ENCODE measurements at places on chromosomes 7 and 10.

- no peak for DNase-seq
These were observed 8.6 kb upstream of the LRRN3 start for GRCh38 chr7:111082351-111082750.

- no peak for DNase-seq
These were observed 58.4 kb upstream of the PCGF5 start for GRCh38 chr10:91162050-91162494.

GRCh38 chr10:1228467-1228975 is 172.3 kb downstream of the WDR37 start:
- DNase-seq, result no peak

DNA sequence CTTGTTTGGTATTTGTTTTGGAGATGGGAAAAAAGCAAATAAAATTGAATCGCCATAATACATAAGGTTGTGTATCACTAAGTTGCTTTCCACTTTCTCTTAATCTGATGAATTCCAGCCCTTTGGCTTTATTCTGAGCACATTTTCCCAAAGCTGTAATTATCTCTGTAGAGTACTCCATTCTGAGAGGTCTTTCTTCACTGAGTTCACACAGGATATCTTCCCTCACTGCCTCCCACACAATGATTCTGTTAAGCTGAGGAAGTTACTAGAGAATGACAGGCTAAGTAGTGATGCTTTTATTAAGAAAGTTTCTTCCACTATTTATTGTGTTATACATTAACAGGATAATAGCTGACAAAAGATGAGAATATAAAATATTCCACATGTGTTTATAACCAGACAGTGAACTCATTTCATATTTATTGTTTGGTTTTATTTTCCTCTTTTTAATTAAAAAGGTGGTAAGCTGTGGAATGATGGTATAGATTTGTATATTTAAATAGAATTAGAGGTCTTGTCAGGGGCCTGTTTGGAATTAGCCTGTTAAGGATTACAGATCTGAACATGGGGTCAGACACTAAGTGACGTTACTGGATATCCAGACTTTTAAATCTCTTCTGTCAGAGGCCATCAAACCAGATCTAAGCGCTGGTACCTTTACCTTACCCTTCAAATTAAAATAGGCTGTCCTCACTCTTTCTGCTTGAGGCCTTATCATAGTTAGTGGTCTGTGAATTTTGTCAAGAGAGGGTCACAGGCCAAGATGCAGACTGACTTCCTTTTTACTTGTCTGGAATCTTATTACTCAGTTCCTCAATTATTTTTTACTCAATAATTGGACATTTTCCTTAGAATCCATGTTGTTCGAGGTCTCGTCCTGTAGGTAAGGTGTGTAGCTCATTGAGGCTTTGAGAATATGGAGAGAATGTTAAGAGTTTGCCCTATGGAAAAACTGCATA is 8.4 kb downstream of the PLXDC2 start:
- no peak for DNase-seq

- DNase-seq, result no peak
These were observed 298.7 kb upstream of the LRRTM3 start for GRCh38 chr10:66627156-66627555.

GRCh38 chr7:139674752-139675126 is 103.1 kb downstream of the HIPK2 start:
- DNase-seq, result no peak

- DNase-seq, result no peak
These were observed 249.2 kb downstream of the DYNC1I1 start for GRCh38 chr7:96021568-96021967.

- DNase-seq, result no peak
These were observed 209.7 kb downstream of the OTUD1 start for GRCh38 chr10:23648618-23649017.

- DNase-seq, result no peak
These were observed 7.4 kb upstream of the ZNF33A start for GRCh38 chr10:38003026-38003425.

DNA sequence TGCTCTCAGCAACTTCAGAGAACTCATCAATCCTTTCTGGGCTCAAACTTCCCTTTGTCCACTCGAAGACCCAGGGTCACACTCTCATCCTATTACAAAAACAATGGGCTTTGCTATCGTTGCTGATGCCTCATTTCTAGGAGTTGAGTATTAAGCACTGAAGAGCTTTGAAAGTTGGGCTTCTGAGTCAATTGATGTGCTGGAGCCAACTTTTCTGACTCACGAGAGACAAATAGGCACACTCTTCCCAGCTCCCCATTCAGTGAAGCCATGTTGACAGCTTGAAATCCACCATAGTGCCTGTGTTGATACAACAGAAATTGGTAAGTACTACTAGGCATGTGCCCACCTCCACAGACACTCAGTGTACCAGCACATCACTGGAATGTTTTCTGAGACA is 97.5 kb upstream of the PRSS58 start:
- no peak for DNase-seq

GRCh38 chr10:94938383-94938782 is at the start of gene CYP2C9:
TSS of gene CYP2C9 (plus strand) at chr10:94938658. CDS start at chr10:94938683, 25 bp downstream.
- no peak for DNase-seq

GRCh38 chr7:80346704-80347103 is 165.2 kb downstream of the GNAT3 start:
- DNase-seq, result no peak

GRCh38 chr10:69088801-69089501 is 1.0 kb downstream of the SRGN start:
- DNase-seq, result no peak

GRCh38 chr10:73167458-73167782 is 388 bp downstream of the ECD start:
- no peak for DNase-seq

DNA sequence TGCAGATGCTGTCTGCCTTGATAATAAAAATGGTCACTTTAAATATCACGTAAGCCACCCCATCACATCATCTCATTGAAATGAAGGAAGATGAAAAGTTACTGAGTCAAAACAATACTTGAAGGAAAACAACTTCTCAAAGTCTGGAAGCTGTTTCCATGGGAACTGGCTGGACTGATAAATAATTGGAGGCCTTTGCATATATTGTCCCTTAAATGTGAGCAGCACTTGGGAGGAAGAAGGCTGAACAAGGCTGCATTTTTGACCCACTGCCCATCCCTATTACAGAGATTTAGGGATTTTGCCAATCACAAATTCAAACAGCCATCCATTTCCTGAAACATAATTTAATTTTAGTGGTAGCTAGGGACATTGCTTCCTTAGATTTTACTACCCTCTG is 18.2 kb upstream of the MAGI2 start:
- DNase-seq, result no peak

DNA sequence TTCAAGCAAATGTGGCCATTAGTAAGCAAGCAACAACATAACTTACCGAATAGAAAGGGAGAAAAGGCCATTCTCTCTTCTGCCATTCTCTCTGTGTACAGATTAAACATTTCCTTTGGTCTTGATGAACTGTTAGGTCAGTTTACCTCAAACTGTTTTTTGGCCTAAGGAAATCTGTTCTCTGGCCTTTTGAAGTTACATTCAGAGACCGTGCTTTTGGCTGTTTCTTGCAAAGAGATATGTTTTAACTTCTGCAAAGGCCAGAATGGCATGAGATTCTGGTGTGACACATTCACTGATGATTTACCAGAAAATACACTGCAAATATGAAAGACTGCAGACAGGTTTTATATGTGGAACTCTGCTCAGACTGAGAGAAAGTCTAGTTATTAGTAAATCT is 22.2 kb downstream of the AHR start:
- no peak for DNase-seq

GRCh38 chr10:50862719-50863118 is 22.7 kb downstream of the A1CF start:
- no peak for DNase-seq

GRCh38 chr7:68800316-68800715 is 798.0 kb upstream of the AUTS2 start:
- no peak for DNase-seq

- no peak for DNase-seq
These were observed 9.8 kb downstream of the DNAJB12 start for GRCh38 chr10:72344932-72345331.

DNA sequence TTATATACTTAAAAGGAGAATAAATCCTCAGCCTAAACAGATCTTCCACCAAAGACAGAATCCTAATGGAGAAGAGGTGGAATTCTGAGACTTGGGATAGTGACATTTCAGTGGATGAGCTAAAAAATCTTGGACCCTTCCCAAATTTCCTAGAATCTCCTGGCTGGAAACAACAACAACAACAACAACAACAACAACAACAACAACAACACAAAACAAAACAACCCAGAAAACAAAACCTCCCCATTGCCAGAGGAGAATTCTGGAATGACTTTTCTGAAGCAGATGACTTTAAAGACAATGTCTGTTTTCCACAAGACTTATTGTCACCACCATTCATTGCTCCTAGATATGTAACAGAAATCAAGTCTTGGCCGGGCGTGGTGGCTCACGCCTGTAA is 322.1 kb downstream of the ARL4A start:
- DNase-seq, result no peak

- DNase-seq, result no peak
These were observed 53.0 kb upstream of the BAMBI start for GRCh38 chr10:28624351-28624750.

Data from stimulated activated CD8-positive, alpha-beta memory T cell treated with anti-CD3 and anti-CD28 coated beads, Interleukin-12 subunit alpha, Interleukin-12 subunit beta, amount 100 ng/mL, for 4 hours (primary cell).